ENCODE measurements at places on chromosomes 5 and 9.
A peak's percentile ranks its signal among the peaks of the same experiment; 100 is the strongest.

DNA sequence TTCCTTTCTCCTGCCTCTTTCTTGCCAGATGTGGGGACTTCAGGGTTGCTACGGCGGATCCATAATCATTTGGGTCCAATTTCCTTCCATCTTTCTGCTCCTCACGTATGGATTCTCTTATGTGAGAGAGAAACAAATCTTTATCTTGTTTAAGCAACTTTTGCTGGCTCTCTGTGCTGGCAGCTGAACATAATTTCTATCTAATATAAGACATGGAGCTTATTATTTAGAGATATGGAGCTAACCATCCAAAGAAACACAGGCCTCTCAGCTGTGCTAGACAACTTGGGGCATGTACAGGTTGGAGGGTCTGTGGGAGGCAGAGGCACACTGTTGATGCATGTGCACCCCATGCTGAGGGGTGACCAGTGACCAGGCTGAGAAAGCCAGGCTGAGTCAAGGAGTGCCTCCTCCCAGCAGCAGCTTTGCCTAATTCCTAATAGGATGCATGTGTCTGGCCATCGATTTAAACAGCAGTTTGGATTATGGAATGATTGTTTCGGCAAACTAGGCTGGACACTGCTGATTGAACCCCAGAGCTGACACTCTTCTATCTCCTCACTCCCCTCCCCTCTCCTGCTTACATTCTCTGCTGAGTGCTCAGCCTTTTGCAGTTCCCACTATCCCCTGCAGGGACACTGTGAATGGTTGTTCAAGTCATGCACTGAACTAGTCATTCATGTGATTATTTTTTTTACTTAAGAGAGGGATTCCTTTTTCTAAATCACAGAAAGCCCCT lies 195.8 kb downstream of the ERCC6L2 start:
- peak; percentile 73 for DNase-seq

GRCh38 chr5:116313366-116313765 lies 228.5 kb downstream of the COMMD10 start:
- no peak for DNase-seq

- DNase-seq, result no peak
These were observed 21.6 kb downstream of the KLF9 start for GRCh38 chr9:70392850-70393249.

DNA sequence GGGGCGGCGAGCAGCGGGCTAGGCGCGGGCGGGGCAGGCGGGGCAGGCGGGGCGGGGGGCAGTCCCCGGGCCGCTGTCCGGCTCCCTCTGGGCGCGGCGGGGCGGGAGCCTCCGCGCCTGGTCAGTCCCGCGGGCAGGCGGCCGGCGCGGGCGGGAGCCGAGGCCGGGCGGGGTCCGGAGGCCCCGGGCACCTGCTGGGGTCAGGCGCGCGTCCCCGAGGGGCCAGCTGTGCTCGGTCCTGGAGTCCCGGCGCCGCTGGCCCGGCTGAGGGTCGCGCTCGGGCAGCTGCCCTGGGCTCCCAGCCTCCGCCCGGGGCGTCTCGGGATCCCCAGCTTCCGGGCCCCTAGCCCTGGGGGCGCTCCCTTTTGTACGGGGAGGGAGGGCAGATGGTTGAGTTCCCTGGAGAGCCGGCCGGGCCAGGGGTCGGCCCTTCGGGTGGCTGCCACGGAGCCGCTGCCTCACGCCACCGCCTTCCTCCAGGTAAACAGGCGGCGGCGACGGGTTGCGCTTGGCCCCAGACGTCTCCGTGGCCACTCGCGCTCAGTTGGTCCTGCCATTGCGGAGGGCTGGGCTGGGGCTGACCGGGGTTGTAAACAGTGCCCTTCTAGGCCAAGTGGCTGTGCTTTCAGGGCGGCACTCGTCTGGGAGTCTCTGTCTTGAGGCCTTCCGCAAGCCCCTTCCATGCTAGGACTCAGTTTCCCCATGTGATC lies 473 bp downstream of the ZBTB34 start:
- peak; percentile 32 for DNase-seq

- no peak for DNase-seq
These were observed 211.6 kb downstream of the MAST4 start for GRCh38 chr5:66807743-66808142.

DNA sequence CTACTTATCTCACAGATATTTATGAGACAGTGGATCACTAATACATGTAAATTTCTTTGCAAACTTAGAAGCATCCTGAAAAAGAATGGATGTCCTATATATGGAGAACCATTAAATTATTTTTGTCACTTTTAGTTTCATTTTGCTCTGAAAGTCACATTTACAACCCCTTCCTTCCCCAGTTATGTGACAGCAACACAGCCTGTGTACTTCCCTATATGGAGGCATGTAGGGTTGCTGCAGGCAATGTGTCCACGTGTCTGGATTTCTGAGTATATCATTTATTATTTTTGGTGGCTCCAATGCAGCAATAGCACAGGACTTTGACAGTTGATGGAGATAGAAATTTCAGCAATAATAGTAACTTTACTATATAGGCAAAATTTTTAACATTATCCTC lies 156.4 kb downstream of the ST8SIA4 start:
- DNase-seq, result peak; percentile 41

- DNase-seq, result peak; percentile 41
These were observed 42.9 kb downstream of the CDK5RAP2 start for GRCh38 chr9:120536949-120537640.

DNA sequence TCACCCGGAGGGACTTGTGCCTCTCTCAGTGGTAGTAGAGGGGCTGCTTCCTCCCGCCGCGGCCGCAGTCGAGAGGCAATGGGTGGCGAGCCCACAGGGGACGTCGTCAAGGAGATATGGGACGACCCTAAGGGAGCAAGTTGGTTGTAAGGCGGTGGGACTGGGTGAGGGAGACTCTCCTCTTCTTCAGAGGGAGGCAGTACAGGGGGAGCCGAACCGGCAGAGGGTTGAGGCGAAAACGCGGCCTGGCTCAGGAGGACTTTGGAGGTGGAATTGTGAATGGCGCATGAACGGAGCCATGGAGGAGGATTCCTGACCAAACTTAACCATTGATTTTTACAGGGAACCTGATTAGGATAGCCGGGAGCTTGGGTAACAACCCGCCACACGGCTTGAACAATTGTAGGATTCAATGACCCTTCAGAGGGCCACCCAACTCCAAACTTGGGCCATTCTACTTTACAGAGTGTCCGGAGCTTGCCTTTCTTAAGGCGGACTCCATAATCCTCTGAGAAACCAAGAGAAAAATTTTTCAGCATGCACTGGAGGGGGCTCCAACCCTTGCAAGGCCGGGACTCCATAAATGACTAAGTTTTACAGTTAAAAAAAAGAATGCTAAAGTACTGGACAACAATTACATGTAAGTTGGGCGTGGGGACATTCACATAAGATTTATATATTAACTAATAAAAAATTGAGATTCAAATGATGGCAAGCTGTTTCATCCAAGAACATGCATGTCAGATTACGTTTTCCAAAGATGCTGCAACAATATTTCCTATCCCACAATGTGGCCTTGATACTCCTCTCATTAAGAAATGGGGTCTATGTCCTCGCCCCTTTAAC lies 19.4 kb upstream of the RHOBTB3 start:
- DNase-seq, result no peak

DNA sequence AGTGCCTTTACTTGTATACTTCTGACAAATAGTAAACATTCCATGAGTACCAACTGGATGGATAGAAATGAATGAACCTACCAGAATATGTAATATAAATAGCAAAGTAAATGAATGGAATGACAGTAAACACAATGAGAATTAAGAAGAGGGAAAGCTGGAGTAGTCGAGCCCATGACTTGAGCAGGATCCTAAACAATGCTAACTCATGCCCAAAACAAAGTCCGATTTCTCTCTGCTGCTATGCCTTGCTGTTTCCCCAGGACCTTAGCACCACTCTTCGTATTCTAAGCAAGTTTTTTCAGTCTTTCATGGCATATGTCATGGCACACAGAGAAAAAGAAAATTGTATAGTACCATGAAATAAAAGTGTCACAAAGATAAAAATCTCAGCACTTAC lies 1.8 kb downstream of the XPA start:
- no peak for DNase-seq

GRCh38 chr5:135990528-135991255 lies 35.9 kb upstream of the LECT2 start:
- DNase-seq, result no peak

- no peak for DNase-seq
These were observed 135.2 kb downstream of the GNA14 start for GRCh38 chr9:77512876-77513275.

GRCh38 chr5:172223901-172224873 lies 30.2 kb downstream of the EFCAB9 start:
- no peak for DNase-seq

DNA sequence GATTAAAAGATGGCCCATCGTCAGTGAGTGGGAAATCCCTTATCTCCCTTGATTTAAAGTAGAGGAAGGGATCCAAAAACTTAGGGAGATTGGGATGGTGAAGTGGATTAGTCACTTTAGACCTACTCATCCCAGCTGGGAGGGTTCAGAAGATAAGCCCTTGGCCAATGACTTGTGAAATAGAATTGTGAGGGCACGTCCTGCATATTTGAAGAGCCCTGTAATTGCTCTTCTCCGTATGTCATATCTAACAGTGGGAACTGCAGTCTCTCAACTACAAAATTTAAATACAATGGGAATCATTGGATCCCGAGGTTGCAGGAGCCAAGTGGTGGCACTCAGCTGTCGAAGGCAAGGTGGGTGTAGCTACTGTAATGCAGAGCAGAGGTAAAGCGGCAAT lies 65.4 kb upstream of the C9orf72 start:
- no peak for DNase-seq

DNA sequence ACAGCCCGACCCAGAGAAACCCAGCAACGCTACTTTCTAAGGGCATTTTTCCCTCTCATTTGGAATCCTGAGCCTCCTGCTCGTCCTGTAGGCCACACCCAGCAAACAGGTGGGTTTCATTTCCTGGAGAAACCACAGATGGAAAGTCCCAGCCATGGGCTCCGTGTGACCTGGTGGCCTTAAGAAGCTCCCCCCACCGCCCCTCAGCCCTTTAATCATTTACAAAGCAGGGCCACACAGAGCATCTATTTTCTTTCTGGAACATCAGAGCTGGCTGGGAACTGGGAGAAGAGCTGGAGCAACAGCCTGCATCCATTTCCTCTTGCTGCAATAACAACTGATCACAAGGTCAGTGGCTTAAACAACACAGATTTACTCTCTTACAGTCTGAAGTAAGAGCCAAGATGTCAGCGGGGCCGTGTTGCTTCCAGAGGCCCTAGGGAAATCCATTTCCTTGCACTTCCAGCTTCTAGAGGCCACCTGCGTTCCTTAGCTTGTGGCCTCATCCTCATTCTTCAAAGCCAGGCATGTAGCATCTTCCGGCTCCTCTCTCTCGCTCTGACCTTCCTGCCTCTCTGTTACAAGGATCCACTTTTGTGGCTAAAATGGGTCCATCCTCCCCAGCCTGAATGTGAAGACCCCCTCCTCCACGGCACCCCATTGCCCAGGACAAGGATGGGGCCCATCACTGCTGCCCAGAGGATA lies 40.5 kb downstream of the C9orf50 start:
- no peak for DNase-seq

GRCh38 chr9:1837453-1838084 lies 177.6 kb upstream of the SMARCA2 start:
- peak; percentile 62 for DNase-seq

GRCh38 chr9:93166699-93167098 lies 17.2 kb upstream of the WNK2 start:
- peak; percentile 31 for DNase-seq

- DNase-seq, result no peak
These were observed 24.1 kb downstream of the PCSK1 start for GRCh38 chr5:96408841-96409538.

- no peak for DNase-seq
These were observed 6.2 kb downstream of the PDLIM4 start for GRCh38 chr5:132263548-132264261.

GRCh38 chr5:891837-892393 lies 686 bp downstream of the BRD9 start:
- DNase-seq, result peak; percentile 42

- no peak for DNase-seq
These were observed 214.5 kb downstream of the AUH start for GRCh38 chr9:91147079-91147708.

DNA sequence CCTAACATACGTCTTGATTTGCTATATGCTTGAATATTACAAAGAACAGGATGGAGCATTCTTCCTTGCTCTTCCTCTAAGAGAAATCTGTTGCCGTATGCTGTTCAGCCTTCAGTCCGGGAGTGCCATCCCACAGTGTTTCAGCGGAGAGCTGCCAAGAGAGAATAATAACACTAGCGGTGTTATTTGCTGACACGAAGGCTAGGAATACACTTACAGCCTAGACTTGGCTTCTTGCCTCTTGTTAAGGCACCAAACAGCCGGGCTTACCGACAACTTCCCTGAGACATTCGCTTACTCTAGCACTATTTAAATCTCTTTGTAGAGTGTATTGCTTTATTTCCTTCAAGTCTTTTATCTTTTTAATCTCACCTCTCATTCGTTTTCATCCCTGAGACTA lies 31.4 kb downstream of the KCTD16 start:
- no peak for DNase-seq

- no peak for DNase-seq
These were observed 103.3 kb upstream of the FSTL4 start for GRCh38 chr5:133715616-133716015.

DNA sequence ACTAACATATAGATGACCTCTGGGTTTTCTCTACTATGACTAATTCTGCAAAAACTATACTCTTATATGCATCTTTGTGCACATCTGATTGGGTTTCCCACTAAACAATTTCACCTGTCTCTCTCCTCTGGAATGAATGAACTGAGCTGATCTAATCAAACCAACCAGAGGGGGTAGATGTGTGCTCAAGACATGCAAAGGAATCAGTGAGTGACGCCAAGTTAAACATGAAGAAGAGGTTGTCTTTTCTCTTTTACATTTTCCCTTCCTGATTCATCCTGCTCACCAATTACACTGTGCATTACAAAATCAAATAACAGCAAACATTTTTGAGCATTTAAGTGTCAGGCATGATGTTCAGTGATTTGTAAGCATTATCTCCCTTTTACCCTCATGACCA lies 29.6 kb upstream of the GRXCR2 start:
- DNase-seq, result no peak

DNA sequence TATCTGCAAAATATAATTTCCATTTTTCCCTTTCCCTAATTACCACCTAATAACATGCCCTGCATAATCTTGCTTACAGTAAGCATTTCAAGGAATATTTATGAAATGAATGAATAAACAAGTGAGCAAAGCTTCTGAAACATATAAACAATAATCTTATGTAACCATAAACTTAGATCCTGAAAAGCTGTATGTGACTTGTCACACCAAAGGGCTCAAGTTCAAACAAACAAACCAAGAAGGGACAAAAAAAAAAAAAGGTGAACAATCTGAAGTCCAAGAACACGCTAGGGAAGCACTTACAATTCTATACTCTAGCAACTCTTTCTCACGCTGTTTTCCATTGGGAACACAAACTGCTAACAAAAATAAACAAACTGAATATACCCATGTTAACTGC lies 36.3 kb downstream of the PLPP1 start:
- DNase-seq, result no peak

DNA sequence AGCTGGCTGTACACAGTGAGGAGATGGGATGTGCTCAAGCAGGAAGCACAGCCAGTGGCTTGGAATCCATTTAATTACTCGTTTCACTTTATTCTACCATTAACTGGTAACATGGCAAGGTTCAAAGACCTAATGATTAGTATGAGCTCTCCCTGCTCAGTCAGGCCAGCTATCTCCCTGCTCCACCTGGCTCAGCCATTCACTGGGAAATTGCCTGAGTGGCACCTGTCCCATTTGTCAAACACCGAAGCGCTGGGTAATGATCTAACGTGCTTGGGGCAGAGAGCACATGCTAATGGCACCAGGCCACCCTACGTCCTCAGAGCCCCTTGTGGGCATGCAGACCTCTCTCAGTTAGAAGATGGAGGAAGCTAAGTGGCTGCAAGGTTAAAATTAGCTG lies 162.2 kb downstream of the TTLL11 start:
- no peak for DNase-seq

All from hematopoietic multipotent progenitor cell treated with erythropoietin and hydrocortisone succinate and interleukin-3 and kit ligand, for 6 days (in vitro differentiated cells).